NCI-H1436 treated with DMSO at 0.1 percent for 48 hours (cell line): ENCODE measurements at places on chromosomes 1 and 21.

GRCh38 chr21:26964170-26964778 is 2.6 kb downstream of the ADAMTS5 start:
- DNase-seq, result no peak

DNA sequence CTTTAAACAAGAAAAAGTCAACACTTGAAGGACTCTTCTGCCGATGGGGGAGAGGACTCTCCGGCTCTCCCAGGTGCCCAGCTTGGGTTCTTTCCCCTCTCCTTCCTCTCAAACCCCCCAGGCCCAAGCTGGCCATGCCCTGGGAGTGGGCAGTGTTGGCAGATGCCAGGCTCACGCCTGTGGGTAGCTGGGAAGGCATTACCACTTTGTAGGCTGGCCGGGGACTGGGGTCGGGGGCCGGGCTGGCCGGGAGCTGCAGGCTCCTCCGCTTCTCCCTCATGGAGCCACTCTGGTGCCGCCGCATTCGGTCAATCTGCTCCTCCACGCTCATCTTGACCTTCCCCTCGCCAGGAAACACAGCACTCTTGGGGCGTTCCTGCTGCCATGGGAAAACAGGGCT is 16.4 kb upstream of the GOLT1A start:
- DNase-seq, result no peak

- no peak for DNase-seq
Measured at GRCh38 chr1:111789142-111789541, 33.4 kb downstream of the DDX20 start.

GRCh38 chr21:44706706-44707581 is 4.4 kb downstream of the TSPEAR start:
- no peak for DNase-seq

GRCh38 chr21:15057285-15057684 is 7.5 kb downstream of the NRIP1 start:
- DNase-seq, result no peak

DNA sequence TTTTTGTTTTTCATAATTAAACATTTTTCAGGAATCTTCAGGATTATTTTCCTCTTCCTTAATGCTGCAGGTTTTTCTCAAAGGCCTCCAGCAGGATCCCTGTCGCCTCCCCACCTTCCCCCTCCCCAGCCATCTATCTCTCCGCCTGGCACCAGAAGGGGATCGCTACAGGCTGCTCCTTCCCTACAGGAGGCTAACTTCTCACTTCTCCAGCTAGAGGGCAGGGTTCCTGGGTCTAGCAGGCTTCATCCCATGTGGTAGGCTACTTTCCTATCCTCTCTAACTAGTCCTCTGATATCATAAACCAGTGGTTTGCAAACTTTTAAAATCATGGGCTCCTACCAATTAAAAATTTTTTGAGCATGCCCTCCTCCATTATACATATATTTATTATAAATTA is 104.1 kb downstream of the KCNN3 start:
- DNase-seq, result no peak

GRCh38 chr21:41564871-41565274 is 56.9 kb upstream of the TMPRSS2 start:
- DNase-seq, result no peak

GRCh38 chr1:229699613-229700267 is 73.7 kb downstream of the URB2 start:
- no peak for DNase-seq

DNA sequence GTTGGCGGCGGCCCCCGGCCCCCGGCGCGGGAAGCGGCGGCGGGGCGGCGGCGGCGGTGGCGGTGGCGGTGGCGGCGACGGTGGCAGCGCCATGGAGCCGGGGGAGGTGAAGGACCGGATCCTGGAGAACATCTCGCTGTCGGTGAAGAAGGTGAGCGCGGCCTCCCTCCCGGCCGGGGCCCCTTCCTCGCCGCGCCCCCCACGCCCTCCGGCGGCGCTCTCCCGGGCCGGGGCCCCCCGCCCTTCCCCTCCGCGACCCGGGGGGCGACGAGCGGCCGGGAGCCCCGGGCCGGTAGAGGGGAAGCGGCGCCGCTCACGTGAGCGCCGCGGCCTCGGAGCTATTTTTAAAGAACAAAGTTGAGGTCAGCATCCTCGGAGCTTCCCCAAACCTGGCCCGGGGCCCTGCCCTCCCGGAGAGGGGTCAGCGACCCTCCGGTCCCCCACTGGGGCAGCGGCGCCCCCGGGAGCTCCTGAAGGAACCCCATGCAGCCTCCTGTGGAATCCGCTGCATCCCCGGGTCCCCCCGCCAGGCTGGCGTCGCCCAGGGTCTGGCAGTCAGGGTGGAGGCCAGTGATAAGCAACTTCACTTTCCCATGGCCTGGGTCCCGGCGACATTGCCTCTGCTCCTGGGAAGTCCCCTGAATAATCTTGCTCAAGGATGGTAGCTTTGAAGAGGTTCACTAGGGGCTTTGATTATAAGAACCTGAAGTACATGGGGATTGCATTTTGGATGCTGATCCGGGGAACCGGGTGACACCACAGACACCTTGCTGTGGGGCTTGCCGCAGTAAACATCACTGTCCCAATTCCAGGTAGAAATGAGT is 560 bp downstream of the PLEKHM2 start:
- DNase-seq, result no peak

- DNase-seq, result no peak
Measured at GRCh38 chr1:154453161-154453560, 48.0 kb downstream of the IL6R start.

DNA sequence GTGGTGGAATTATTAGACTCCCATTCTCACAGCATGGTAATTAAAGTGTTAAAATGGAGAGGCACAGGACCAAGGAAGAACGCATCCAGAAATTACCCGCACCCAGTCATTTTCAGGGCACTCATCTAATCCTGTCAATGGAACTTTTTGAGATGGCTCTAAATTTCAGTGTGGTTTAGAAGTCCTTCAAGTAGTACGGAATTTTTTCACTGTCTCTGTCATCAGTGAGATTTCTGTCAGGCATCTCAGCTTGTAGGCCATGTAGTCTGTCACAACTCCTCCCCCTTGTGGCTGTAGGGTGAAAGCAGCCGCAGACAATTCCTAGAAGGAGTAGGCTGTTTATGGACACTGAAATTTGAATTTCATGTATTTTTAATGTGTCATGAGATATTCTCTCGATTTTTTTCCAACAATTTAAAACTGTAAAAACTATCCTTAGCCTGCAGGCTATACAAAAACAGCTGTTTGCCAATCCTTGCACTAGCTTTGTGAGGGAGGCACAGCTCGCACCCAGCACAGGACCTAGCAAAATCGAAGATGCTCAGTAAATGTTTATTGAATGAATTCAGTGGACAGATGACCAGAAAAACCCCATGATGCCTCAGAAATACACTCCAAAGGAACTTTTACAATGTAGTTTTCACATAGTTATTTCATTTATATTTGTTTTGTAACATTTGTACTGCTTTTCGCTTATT is 6.6 kb upstream of the NUP133 start:
- no peak for DNase-seq

DNA sequence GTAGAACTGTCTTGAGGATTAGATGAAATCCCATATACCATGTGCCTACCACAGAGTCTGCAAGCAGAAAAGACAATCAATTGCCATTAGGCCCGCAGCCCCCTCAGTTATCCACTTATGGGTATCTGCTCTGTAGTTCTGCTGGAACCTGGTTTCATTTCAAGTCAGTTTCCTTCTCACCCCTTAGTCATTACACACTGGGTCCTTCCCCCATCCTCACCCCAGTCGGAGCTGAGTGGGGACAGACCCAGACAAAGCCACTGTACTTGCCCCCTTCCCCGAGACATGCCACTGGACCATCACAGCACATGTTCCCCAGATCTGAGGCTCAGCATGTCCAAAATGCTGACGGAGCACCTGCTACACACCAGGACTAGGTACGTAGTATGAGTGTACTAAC is 21.2 kb downstream of the PGLYRP3 start:
- DNase-seq, result no peak

- DNase-seq, result no peak
Measured at GRCh38 chr1:155030243-155030795, 3.3 kb downstream of the DCST2 start.

DNA sequence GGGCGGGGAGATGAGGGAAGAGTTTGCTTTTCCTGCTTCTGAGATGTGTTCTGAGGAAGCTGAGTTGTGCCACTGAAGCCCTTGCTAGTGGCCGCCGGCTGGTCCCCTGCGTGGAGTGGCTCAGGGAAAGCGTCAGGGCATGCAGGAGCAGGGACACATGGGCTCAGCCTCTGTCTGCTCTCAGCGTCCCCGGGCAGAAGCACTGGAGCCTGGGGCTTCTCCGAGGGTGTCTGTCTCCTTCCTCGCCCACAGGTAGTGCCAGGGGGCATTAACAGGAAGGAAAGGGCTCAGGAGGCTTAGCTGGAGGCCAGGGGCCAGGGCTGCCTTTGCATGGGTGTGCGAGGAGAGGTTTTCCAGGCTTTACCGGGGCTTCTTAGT is 7.3 kb downstream of the PRDM16 start:
- no peak for DNase-seq

GRCh38 chr1:186715887-186716809 is 35.9 kb upstream of the PTGS2 start:
- DNase-seq, result no peak

DNA sequence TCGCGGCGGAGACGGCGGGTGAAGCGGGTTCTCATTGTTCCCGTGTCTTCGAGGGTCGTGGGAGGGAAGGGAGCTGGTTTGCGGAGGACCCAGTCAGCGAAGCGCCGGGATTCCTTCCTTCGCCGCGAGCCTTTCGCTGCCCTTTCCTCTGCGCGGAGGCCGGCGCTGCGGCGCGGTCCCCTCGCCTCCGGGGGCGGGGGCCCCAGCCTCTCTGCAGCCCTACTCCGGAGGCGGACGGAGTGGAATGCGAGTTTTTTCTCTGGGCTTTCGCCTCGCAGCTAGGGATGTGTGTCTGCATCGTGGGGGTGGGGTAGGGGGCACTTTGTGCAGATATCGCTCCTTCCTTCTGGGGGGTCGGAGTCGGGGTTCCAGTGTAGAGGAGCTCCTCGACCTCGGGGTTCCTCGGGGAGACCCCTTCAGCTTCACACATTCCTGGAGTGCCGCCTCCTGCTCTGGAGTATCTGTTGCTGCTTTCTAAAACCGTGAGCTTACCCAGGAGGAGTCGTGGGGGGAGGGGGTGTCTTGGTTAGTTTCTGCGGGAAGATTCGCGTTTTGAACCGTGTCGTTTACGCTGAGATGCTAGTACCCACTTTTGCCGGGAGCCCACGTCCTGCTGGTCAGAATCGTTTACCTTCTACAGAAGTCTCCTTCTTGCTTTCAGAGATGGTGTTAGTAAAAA is 595 bp downstream of the RNF2 start:
- no peak for DNase-seq

DNA sequence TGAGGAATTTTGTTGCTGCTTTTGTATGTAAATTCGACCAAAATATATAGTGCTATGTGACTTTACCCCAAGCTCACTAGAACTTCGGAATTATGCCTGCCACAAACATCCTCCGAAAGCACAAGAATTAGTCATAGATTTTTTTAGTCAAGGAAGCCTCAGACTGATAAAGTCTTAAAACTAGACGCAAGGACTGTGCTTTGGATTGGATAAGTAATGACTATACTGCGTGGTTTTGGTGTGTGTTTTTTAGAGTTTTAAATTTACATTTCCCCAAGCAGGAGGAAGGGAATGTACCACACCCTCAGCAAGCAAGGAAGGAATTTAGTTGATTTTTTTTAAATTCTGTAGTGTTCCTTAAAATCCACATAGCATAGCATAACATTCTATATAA is 10.3 kb downstream of the WLS start:
- DNase-seq, result no peak

GRCh38 chr1:40389871-40390560 is 16.5 kb downstream of the SMAP2 start:
- DNase-seq, result no peak

- no peak for DNase-seq
Measured at GRCh38 chr1:43438953-43439581, 14.7 kb downstream of the HYI start.

DNA sequence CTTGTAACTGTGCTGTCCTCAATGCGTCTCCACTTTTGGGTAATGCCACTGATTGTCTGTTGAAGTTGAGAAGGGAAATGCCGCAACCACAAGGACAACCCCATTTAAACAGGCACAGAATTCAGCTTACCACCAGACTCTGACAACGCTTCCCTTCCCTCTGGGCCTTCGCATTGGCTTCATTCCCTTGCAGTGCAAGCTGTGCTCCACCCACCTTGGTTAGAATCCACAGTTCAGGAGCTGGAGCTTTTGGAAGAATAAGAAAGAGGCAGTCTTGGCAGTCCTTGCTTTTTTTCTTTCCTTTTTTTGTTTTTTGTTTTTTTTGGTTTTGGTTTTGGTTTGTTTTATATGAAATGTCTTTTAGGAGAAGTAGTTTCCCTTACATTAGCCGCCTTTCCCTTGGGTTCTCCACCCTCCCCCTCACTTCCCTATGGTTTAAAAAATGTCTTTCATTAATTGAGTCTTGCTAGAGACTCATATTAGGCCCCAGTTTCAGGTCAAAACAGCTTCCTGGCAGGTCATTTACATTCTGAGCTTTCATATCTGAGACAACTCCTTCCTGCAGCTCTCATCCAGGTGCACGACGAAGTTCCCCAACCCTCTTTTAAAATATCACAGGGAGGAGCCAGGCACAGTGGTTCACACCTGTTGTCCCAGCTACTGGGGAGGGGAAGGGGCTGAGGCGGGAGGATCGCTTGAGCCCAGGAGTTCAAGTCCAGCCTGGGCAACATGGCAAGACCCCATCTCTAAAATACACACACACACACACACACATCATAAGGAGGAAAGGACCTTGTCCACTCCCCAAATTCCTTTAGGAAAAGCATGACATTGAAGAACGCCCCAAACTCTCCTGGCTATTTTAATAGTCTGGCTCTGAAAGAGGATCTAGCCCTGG is 20.7 kb upstream of the LAX1 start:
- DNase-seq, result no peak

GRCh38 chr1:219699870-219700269 is 87.0 kb upstream of the ZC3H11B start:
- no peak for DNase-seq

- no peak for DNase-seq
Measured at GRCh38 chr1:168446081-168446480, 97.7 kb downstream of the XCL2 start.

DNA sequence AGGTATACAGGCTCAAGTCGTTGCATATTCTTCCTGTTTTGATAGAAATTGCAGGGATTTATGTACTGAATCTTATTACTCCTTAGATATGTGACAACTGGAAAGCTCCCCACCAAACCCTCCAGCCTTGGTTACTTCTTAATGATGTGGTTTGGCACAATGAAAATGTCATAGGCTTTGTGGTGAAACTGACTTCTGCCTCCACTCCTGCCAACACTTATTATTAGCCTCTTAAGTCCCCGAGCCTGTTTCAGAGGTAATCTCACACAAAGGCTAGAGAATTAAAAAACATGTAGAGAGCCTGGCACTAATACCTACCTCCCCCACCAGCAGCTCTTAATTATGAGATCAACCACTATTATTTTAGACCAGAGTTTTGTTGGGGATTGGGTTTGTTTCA is 4.2 kb downstream of the COX20 start:
- no peak for DNase-seq

GRCh38 chr21:37514038-37514667 is 147.6 kb downstream of the DYRK1A start:
- no peak for DNase-seq
